ENCODE measurements at places on chromosomes 4 and X.
A peak's percentile ranks its signal among the peaks of the same experiment; 100 is the strongest.

GRCh38 chr4:64940698-64941097, 531.4 kb upstream of the TECRL start:
- no peak for DNase-seq

DNA sequence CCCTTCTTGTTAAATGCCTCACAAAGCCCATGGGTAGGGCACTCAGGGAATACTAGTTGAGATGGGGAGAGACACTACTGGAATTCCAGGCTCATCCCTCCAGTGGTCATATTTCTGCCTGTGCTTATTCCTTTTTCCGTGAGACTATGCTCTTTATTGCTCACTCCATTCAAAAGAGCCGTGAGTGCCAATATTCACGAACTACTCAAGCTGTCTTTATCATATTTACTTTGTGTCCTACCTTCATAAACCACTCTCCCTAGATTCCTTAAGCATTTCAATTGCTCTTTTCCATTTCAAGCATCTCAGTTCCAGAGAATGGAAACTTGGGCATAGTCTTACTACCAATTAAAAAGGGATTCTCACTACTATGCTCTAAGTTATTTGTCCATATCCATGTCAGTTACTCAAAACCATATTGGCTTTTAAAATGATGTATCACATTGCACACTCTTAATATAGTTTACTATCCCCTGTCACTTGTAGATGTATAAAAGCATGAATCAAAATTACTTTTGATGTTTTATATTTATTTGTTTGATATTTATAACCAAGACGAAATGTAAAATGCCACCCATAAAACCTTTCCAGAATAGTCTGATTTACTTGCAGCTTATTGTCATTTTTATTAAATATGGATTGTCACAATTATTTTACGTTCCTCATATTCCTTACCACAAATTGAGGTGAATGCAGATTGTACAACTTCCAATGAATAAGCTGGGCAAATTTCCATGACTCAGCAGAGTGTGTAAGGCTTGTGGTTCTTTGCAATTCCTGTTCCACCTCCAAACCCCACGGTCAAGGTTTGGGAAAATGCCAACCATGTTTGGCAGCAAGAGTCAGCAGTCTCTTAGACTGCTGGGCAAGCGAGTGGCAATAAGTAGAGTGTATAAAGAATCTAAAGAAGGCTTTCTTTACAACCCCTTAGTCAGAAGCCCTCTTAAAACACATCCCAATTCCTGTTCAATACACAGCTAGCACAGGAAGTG, 24.4 kb downstream of the ENOX2 start:
- peak; percentile 34 for DNase-seq

GRCh38 chr4:107725281-107725859, 5.3 kb upstream of the PAPSS1 start:
- no peak for DNase-seq

- DNase-seq: no peak
Measured at GRCh38 chr4:76622717-76623116, 187.7 kb downstream of the SHROOM3 start.

DNA sequence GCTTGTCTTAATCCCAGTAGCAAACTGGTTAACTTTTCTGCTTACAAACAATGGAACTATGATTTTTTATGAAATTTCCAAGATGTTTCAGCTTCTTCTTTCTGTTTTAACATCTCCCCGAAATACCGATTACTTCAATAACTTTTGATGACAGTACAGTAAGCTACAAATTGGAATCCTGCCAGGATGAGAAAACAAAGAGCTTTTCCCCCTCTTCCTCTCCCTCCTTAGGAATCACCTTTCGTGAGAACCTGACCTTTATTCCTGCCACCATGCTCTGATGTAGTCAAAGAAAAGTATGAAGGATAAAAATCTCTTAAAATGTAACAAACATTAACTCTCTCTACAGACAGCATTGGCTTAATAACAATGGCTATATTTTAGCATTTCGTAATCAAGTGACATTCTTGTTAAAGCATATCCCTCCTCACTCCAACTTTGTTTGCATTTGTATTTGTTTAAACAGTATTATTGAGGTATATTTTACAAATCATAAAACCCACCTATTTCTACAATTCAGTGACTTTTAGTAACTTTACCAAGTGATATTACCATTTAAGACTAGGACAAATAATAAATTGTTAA, 148.7 kb upstream of the NAP1L5 start:
- DNase-seq: no peak

GRCh38 chr4:102525097-102525496, 23.9 kb downstream of the NFKB1 start:
- DNase-seq: no peak

- DNase-seq: no peak
Measured at GRCh38 chr4:68372588-68372987, 22.7 kb upstream of the YTHDC1 start.

DNA sequence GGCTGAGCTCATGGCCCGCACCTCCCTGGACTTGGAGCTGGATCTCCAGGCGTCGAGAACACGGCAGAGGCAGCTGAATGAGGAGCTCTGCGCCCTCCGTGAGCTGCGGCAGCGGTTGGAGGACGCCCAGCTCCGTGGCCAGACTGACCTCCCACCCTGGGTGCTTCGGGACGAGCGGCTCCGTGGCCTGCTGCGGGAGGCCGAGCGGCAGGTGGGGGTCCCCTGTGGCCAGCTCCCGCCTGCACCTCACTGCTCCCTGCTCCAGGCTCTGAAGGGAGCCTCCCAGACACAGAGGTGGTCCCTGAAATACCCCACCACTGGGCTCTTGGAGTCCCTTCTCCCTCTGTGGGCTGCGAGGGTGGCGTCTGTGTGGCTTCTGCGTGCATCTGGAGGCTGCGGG, 18.0 kb upstream of the CLCN4 start:
- DNase-seq: no peak

DNA sequence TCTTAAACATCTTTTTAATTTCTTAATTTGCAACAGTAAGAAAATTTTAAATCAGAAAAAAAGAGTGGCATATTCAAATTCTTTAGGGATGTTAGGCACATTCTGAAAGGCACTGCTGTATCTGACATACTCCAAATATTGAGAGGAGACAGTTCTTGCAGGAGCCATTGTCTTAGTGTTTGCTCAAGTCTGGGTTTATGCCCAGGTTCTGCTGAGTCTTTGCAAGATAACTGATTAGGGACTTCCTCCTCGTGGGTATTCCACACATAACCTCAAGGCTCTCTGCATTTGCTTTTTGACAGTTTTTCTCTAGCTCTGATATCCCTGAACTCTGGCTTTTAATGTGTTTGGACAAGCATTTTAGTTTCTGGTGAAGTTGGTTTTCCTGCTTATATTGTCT, 52.6 kb downstream of the RPS3A start:
- no peak for DNase-seq

- DNase-seq: no peak
Measured at GRCh38 chrX:107857837-107858236, 32.2 kb downstream of the MID2 start.

GRCh38 chrX:125093852-125094251, 225.8 kb upstream of the TEX13C start:
- no peak for DNase-seq
